Stimulated activated CD8-positive, alpha-beta memory T cell treated with anti-CD3 and anti-CD28 coated beads, Interleukin-7, amount 100 ng/mL, for 24 hours (primary cell): ENCODE measurements at places on chromosomes 16 and 17.

DNA sequence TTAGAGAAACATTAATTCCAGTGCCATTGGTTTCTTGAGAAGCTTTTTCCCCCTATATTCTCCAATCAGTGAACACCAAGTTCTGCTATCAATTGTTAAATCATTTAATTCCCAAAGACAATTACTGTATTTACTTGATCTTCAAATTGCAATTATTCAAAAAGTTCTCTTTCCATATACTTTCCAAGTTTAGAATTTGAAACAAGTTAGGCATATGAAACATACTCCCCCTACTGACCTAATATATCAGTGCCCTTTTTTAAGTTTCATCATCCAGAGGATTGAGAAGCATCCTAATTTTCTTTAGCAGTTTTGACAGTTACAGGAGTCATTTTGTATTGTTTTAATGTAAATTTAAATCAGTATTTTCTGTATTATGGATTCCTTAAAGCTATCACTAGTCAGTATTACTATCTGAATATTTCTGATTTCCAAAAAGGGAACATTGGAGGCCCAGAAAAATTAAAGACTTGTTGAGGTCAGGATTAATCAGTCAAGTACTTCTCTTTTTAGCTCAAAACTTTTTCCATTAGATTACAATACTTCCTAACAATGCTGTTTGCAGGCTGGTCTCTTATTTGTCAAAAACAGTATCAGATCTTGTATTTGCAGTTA is 16.3 kb downstream of the MEIOC start:
- DNase-seq = no peak

- no peak for DNase-seq
Measured at GRCh38 chr16:52309446-52310416, 237.2 kb downstream of the TOX3 start.

DNA sequence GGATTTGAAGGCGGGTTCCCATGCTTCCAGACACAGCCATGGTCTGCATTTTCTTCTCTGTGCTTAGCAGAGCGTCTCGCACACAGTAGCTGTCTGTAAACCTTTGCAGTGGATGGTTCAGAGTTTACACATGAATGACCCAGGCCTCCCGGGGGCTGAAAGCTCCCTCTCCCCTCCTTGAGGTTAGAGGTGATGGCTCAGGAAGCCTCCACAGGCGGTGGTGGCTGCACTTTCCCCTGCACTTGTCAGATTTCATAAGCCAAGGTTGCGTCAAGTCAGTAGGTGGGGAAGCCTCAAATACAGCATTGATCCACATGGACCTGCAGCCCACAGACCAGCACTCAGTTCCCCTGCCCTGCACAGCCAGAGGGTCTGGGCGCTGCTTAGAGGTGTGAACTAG is 211.9 kb downstream of the KATNIP start:
- DNase-seq = no peak

DNA sequence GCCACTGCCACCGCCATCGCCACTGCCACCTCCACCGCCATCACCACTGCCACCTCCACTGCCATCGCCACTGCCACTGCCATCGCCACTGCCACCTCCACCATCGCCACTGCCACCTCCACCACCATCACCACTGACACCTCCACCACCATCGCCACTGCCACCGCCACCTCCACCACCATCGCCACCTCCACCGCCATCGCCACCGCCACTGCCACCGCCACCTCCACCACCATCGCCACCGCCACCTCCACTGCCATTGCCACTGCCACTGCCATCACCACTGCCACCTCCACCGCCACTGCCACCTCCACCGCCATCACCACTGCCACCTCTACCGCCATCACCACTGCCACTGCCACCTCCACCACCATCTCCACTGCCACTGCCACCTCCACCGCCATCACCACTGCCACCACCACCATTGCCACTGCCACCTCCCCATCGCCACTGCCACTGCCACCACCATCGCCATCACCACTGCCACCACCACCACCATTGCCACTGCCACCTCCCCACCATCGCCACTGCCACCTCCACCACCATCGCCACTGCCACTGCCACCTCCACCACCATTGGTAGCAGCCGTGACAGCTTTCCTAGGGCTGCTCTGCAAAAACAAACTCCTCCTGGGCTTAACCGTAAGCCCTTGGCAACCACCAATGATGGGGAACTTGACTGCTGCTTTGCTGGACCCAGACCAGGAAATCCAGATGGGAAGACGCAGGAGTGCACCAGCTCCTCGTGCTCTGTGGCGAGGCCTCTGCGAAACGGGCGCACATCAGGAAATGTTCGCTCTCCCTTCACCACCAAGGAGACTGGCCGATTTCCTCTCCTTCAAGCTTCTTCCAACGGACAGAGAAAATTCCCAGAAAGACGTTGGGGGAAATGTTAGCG is 147.2 kb downstream of the RBFOX3 start:
- no peak for DNase-seq

DNA sequence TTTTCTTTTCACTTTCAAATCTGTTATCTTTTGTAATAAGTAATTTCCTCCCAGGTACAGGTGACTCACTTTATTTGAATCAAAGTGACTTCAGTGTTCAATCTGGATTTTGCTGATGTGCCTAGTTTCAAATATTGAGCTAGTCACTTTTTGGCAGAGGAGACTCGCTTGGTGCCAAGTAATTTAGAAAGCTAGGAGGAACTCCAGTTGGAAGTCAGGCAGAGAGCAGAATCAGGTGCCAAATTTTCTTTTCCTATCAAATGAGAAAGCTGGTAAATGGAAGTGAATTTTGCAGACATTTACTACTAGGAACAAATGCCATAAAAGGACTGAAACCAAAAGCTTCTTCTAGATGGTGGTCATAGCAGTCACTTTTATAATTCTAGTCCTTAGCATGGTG is 656.0 kb upstream of the KIF2B start:
- DNase-seq = no peak

- no peak for DNase-seq
Measured at GRCh38 chr17:38740044-38740443, 8.1 kb downstream of the PCGF2 start.

- no peak for DNase-seq
Measured at GRCh38 chr17:40548491-40548981, 16.7 kb downstream of the CCR7 start.

DNA sequence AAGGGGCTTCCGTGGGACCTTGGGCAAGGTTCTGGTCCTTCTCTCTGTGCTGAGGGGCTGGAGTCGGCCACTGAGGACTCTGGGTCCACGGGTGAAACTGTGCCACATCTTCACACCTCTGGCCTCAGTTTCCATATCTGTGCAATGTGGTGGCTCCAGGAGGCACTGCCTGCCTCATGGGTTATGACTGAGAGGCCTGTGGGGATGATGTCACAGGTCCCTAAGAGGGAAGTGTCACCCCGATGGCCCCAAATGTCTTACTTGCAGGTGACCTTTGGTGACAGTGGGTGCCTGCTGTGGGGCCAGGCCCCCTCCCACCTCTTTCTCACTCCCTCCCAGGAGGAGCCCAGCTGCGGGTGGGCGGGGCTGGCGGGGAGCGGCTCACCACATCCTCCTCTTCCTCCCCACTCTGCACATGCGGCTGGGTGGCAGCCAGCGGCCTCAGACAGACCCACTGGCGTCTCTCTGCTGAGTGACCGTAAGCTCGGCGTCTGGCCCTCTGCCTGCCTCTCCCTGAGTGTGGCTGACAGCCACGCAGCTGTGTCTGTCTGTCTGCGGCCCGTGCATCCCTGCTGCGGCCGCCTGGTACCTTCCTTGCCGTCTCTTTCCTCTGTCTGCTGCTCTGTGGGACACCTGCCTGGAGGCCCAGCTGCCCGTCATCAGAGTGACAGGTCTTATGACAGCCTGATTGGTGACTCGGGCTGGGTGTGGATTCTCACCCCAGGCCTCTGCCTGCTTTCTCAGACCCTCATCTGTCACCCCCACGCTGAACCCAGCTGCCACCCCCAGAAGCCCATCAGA is at the start of gene IL21R:
TSS of gene IL21R (plus strand) at position 407 of the 801 bp plus-strand sequence. CDS start 27,898 bp downstream, outside the sequence.
- peak; percentile 70 for DNase-seq

DNA sequence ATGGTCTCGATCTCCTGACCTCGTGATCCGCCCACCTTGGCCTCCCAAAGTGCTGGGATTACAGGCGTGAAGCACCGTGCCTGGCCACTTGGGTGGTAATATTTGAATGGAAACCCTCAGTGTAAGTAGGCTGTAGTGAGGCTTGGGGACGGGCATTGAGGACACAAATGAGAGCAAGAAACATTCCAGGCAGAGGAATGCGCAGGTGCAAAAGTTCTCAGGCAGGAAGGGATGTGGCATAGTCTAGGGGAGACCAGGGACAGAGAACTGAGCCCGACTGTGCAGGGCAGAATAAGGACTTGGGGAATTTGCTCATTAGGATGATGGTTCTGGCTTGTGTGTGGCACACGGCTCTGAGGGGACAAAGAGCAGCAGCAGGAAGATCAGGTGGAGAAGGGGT is 54.8 kb downstream of the GRB2 start:
- no peak for DNase-seq

GRCh38 chr17:2030779-2031163 is 818 bp downstream of the DPH1 start:
- DNase-seq = no peak

DNA sequence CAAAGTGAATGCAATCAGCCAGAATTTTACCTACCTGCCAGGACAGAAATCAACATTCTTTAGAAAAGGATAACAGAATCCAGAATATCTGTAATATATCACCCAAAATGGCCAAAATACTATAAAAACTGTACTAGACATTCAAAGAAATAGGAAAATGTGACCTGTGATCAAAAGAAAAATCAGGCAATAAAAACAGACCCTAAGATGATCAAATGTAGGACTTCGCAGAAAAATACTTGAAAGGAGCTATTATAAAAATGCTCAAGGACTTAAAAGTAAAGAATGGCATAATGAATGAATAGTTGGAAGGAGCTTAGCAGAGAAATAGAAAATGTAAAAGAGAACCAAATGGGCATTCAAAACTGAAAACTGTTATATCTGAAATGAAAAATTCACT is 4.1 kb downstream of the LPCAT2 start:
- no peak for DNase-seq

DNA sequence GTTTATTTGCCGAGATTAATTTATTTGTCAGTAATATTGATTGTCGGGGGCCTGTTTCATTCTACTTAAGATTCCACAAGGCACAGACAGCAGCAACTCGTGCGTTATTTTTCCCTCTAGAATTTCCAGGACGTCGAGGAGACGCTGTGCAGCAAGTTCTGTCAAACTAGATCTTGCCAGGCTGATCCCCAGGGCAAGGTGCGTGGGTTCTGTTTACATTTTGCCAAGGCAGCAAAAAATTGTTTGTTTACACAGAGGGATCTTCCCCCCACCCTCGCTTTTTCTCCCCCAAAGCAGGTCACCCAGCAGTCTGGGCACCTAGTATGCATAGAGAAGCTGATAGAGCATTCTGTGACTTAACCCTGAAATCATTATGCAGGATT is 111.4 kb downstream of the IRX3 start:
- DNase-seq = no peak

DNA sequence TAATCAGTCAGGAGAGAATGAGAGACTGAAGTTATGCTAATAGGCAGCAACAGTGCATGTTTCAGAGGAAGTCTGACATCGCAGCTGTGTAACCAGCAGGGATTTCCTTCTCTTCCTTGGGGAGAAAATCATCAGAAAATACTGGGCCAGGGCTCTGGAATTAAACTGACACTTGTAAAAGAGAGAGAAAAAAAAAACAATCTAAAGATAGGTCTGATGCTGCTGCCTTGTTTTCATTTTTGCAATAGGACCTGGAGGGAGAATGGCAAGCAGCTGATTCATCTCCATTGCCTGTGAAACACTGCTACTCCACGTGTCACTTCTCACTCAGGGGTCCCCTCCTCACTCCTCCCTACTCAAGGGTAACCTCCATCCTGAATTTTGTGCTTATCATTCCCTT is 17.7 kb upstream of the CORO6 start:
- DNase-seq = no peak

DNA sequence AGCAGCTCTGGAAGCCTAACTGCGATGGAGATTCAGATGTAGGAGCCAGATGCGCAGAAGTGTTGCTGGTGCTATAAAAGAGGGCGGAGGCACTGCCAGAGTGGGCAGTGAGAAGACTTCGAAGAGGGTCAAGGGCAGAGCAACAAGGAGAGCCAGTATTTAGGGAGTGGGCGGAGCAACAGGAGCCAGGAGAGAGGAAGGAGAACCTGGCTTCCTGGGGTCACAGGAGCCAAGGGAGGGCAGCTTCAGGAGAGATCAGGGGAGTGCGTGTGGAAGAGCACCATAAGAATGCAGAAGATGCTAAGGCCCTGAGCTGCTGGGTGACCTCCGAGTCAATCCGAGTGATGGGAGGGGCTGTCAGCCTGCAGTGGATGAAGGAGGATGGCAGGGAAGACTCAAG is 14.4 kb upstream of the MRPS23 start:
- DNase-seq = no peak

- no peak for DNase-seq
Measured at GRCh38 chr16:3816326-3816725, 64.2 kb downstream of the CREBBP start.

- no peak for DNase-seq
Measured at GRCh38 chr17:50303051-50303450, 28.8 kb downstream of the TMEM92 start.

DNA sequence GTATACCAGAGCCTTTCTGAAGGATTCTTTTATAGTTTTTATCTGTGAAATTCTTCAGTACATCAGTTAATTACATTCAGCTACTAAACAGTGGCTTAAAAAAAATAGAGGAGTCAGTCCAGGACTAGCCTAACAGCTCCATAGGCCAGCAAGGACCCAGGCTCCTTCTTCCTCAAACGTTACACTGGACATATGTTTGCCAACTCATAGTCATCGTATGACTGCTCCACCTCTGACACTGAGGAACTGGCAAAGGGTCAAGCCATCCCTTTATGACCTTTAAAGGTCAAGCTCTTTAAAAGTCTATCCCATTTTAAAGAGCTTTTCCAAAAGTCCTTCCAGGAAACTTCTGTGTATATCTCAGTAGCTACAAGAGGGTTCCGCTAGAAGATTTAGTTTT is 36.6 kb downstream of the PHLPP2 start:
- DNase-seq = no peak

- DNase-seq = no peak
Measured at GRCh38 chr17:39357488-39357887, 43.9 kb downstream of the FBXL20 start.

DNA sequence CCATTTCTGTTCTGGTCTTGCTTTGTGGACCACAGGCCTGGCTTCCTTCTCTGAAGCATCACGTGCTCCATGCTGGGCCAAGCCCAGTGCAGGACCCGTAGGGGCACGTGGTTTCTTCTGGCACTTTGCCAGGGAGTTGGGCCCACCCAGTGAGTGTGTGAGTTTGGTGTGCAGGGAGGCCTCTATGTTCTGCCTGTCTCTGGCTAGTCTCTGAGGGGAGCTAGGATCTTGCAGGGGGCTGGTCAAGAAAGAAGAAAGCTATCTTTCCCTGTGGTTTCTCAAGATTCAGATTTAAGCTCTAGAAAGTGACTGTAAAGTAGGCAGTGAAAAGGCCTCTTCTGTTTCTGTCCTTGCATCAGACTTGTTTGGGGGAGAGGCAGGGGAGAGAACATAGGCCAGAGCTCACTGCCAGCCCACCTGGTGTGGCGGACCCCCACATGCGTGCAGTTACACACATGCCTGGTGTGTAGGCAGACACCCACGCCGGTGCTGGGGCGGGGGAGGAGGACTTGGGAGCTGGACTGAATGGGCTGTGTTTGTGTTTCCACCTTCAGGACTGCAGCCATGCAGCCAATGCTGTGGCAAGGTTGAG is 11.8 kb downstream of the LASP1 start:
- DNase-seq = no peak

- no peak for DNase-seq
Measured at GRCh38 chr16:5756969-5757368, 659.4 kb upstream of the EEF2KMT start.

- DNase-seq = no peak
Measured at GRCh38 chr17:50908860-50909764, 43.0 kb upstream of the TOB1 start.

- no peak for DNase-seq
Measured at GRCh38 chr16:85433477-85433876, 179.6 kb upstream of the GSE1 start.
